Stimulated activated CD8-positive, alpha-beta memory T cell treated with anti-CD3 and anti-CD28 coated beads, Interleukin-7, amount 100 ng/mL, for 1 hour (primary cell): ENCODE measurements at places on chromosomes 12 and 14.

DNA sequence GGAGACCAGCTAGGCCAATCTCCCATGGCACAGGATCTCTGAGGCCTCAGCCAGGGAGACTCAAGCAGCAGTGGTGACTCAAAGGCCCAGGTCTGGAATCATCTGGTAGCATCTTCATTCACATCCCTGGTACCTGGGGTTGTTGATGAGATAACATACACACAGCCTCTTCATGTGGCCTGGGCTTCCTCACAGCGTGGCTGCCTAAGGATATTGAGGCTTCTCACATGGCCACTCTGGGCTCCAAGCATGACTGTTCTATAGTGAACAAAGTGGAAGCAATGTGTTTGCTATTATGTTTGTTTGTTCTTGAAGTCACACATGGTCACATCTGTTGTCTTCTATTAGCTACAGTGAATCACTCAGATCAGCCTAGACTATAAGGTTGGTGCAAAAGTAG, 584.1 kb downstream of the VRK1 start:
- no peak for DNase-seq

DNA sequence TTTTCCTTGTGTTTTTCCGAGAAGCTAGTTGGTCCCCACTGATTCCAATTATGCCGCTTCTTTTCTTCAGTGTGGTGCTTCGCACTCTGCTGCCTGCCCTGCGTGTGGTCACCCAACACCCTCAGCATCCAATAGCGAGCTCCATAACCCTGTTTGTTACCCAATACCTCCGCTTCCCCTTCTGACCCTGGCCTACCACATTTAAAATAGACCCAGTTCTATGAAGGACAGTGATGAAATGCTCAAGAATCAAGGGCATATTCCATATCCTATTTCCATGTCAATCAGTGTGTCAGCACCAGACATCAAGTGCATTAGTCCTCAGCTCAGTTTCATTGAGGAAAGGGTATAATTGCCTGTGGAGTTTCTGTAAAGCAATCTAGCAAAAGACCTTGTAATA, 9.5 kb downstream of the NDRG2 start:
- no peak for DNase-seq

DNA sequence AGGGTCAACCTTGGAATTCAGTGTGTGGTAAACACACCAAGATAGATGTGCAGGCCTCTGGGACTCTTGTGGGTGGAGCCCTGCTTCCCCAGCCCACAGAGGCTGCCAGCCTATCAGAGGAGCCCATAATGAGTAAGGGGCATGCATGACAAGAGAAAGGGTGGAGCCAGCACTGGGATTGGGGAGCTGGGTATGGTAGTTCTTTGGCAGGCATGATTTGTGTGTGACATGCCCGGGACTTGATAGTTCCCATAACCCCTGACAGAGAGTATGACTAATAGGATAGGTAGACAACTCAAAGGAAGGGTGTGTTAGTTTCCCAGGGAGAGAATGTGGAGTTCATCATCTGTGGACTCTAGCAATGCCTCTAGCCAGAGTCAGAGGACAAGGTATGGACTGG, 143.0 kb downstream of the EMP1 start:
- DNase-seq = no peak

- no peak for DNase-seq
Observed at GRCh38 chr14:100568998-100569733, 18.1 kb downstream of the BEGAIN start.

- DNase-seq = no peak
Observed at GRCh38 chr14:105330491-105330895, 15.9 kb downstream of the PACS2 start.

DNA sequence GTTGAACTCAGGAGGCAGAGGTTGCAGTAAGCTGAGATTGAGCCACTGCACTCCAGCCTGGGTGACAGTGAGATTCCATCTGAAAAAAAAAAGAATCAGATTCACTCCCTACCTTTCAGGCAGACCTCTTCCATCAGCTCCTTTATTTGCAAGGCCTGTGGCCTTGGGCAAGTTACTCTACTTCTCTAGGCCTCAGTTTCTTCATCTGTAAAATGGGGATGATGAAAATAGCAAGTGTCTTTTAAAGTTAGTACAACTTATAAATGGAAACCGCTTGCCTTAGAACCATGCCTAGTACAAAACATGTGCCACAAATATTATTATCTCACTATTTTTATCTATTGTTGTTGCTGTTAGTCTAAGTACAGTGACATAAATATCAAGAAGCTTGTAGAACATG, 84.3 kb downstream of the STAB2 start:
- DNase-seq = no peak

GRCh38 chr12:52826611-52827498, 7.3 kb downstream of the KRT79 start:
- DNase-seq = no peak

GRCh38 chr12:47218191-47218654, 138.5 kb upstream of the AMIGO2 start:
- DNase-seq = no peak
